MG63 (cell line): ENCODE measurements at places on chromosomes 1 and 21. TPM values are rescaled to one million over a fixed set of nuclear protein-coding genes. Genes with fewer than 3 reads are reported as not detected.

- no peak for DNase-seq
These were observed 6.6 kb downstream of the LDLRAD2 start for GRCh38 chr1:21818656-21819055.

DNA sequence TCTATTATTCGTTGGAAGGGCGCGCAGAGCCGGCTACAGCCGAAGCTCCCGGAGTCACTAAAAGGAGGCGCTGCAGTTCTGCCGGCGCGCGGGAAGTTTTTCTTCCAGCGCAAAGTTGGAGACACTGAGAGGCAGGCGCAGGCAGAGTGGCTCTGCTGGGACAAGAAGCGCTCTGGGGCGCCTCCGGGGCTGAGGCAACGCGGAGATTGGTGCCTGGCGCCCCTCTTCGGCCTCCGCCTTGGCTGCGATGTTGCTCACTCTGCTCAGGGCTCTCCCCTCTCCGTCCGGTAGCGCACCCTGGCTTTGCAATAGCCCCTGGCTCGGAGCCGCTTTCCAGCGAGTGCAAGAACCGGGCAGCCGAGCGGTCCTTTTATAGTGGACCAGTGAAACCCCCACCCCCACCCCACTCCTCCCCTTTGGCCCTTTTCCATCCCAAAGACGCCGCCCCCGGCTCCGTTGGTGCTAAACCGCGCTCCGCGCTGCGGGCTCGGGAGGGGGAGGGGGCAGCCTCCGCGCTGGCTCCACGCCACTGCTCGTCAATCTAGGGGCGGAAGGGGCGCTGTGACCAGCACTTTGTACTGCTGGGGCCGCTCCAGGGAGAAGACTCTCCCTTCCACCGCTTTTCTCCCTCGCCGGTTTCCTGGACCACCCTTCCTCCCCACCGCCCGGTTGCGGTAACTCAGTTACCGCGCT is at the start of gene ADAMTS1:
TSS of gene ADAMTS1 (minus strand) at position 344 of the 693 bp plus-strand sequence. CDS start 455 bp downstream, outside the sequence.
- DNase-seq, result peak; percentile 96

PPIH gene
- total RNA-seq, result 79.5 and 110 TPM in 2 replicates

DNA sequence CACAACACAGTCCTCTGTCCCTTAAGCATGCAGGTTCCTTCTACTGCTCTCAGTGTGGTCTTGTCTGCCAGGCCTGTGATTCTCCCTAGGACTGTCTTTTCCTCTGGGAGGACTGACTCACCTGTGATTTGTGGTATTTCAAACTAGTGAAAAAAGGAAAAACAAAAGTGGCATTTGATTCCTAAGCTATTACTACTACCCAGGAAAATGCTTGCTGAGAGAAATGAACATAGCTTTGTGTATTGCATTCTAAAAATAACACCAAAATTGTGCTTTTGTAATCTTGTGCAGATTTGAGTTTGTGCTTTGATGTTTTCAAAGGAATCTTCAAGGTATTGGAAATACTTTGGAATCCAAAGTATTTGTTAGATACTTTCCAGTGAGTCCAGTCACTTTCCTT is 57.0 kb downstream of the GPR161 start:
- no peak for DNase-seq

GRCh38 chr21:30463713-30464112 is 16.5 kb downstream of the KRTAP19-1 start:
- no peak for DNase-seq

MYBPH gene
- total RNA-seq, result not detected in 2 replicates

DNA sequence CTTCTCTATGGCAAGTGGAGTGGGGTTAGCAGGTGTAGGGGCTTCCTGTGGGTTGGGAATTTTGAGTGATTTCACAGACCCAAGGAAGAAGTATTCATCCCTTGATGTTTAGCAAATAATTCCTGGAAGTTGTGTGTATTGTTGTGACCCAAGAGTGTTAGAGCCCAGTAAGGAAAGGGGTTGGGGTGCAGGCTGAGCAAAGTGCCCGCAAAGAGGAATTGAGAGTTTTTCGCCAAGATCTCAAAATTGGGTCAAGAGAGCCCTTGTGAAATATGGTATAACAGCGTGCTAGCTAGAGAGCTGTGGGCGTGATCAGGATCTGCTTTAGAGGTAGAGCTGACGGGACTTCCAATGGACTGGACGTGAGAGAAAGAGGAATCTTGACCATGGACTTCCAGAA is 73.0 kb upstream of the LAPTM5 start:
- DNase-seq, result no peak

ISG20L2 gene
- 15.6 and 38.7 TPM in 2 replicates for total RNA-seq

DNA sequence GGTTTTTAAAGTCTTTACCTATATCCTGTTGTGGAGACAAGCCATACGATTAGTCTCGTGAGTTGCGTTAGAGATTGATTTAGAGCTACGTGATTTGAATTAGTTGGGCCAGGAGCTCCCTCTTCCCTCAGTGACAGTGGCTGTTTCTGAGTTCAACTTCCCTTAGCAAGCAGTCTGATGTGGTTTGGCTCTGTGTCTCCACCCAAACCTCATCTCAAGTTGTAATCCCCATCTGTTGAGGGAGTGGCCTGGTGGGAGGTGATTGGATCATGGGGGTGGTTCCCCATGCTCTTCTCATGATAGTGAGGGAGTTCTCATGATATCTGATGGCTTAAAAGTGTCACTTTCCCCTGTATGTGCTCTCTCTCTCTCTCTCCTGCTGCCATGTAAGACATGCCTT is 192.9 kb upstream of the PTGFR start:
- DNase-seq, result no peak

DNA sequence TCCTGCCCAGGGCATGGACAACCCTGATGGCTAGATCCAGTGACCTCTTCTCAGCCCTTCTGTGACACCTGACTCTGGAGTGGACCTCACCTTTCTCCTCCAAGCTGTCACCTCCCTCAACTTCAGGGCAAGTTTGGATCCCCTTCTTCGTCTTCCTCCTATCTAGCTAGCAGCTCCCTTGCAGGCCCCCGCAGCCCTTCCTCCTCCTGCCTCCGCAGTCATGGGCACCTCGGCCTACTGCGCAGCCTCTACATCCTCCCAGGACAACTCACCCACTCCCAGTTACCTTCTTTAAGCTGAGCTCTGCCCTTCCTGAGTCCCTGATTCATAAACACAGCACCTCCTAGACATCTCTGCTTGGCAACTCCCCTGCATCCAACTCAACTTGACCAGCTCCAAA is 61.3 kb upstream of the ID3 start:
- no peak for DNase-seq

IQGAP3 gene
- total RNA-seq, result 18.7 and 20.7 TPM in 2 replicates

- DNase-seq, result no peak
These were observed 45.7 kb downstream of the ELK4 start for GRCh38 chr1:205585835-205586785.

DNA sequence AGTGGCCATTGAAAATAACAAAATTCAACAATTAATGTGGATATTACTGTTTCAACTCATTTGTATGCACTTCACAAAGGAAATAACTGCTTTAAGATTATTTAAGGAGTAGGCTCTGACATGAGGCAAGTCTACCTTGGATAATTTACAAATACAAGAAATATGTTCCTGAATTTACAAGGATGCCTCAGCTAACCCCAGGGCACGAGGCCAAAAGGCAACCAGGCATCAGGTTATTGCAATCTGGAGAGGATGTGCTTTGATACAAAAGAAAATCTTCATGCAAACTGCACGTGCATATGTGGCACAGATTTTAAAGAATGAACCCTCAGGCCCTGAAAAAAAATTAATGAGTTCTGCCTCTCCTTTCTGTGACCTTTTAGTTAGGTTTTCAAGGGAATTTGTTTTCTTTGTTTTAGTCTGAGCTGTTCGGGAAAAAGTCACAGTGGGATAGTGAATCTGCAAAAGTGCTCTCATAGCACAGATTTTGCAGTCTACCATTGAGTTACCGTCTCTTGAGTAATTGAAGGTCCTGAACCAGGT is 1304.2 kb upstream of the ADGRL4 start:
- DNase-seq, result no peak

DNA sequence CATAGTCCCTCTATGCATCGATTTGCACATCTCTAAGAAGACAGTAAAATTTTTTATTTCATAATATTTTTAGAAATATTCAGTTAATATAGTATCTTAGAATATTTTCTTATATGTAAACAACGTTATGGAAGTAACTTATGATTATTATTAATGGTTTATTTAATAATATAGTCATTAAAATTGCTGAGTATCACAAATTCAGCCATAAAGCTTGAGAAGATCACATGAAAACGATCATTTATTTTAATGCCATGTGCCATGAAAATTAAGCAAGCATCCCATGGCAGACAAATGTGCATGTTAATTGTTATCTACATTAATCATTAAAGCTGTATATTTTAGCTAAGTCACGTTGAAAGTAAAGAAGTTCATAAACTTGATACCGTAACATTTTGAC is 907.1 kb downstream of the KCNT2 start:
- DNase-seq, result no peak

DNA sequence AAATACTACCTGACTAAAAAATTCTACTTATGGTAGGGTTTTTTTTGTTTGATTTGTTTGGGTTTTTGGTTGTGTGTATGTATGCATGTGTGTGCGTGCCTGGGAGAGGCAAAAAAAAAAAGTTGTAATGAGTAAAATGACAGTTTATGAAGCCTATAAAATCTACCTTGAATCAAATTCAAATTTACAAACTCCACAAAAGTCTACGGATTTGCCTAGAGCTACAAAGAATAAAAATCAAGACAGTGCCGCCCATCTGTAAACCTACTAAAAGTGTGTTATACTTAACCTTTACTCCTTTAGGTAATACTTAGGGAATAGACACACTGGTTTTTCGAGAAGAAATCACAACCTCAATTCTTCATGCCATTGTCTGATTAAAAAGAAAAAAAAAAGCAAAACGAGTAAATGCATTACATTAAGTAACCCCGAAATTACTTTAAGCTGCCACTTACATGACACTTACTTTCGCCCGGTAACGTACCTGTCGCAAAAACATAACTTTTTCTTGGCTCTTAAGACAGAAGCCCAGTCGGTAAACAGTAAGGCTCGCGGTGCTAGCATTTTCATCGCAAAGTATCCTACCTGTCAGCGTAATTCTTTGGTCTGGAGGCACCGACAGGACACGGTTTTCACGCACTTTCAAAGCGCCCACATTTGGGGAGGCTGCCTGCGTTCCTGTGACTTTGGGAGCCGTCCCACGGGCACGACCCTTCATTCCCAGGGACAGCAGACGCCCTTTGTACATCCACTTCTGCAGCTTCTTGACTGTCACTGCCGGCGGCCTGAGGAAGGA is 951 bp downstream of the SYDE2 start:
- DNase-seq, result no peak
